Foreskin melanocyte (primary cell): ENCODE measurements at places on chromosomes 7 and 10.
A peak's percentile ranks its signal among the peaks of the same experiment; 100 is the strongest.

DNA sequence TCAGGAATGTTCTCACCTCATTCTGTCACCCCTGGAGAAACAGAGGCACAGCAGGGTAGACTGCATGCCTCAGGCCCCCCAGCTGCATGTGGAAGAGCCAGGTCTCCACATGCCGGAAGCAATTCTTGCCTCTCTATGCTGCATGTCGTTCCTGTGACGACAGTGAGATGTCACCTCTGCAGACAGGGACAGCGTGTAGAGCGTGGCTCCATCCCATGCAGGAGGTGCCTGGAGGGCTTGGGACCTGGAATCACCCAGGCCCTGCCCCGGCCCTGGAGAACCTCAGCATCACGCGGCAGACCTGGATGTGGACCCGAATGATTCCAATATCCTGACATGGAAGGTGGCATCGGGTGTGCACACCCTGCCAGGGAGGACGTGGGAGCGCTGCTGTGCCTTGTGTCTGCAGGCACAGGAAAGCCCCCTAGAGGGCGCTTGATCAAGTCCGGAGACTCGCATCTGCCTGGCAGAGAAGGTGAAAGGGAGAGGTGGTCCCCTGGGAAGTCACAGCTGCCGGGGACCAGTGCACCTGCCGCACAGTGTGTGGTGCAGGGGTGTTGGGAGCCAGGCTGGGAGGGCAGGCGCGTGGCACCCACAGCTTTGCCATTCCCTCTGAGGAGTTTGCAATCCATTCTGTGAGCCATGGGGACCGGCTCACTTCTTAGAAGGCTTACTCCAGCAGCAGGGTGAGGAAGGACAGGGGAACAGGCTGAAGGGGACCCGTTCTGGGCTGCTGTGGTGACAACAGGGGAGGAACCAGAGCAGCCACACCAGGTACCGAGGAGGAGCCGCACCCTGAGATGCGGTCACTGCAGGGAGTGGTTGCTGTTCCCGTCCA, 45.3 kb upstream of the EN2 start:
- DNase-seq, result peak; percentile 21

DNA sequence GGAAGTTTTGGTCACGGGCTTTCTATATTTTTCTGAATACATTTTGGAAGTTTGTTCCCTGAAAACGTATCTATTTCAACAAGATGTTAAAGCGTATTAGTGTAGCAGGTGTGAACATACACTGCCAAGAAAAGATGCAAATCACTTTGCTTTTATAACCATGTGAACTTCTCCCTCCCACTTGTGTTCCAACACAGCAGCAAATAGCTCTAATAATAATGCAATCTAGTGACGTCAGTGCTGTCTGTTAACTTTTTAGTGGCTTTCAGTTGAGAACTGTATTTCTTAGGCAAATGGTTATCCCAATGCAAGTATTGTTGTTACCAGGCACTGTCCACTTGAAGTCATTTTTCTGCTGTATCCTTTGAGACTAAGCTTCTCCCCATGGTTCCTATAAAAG, 188.4 kb upstream of the IGFBP3 start:
- no peak for DNase-seq

GRCh38 chr7:26850193-26850651, 14.2 kb downstream of the SKAP2 start:
- DNase-seq, result no peak

DNA sequence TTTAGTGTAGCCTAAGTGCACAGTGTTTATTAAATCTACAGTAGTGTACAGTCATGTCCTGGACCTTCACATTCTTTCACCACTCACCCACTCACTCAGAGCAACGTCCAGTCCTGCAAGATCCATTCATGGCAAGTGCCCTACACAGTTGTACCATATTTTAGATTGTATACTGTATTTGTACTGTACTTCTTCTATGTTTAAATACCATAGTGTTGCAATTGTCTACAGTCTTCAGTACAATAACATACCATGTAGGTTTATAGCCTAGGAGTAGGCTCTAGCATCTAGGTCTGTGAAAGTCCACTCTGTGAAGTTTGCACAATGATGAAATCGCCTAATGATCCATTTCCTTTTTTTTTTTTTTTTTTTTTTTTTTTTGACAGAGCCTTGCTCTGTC, 12.0 kb downstream of the EEPD1 start:
- DNase-seq, result no peak

DNA sequence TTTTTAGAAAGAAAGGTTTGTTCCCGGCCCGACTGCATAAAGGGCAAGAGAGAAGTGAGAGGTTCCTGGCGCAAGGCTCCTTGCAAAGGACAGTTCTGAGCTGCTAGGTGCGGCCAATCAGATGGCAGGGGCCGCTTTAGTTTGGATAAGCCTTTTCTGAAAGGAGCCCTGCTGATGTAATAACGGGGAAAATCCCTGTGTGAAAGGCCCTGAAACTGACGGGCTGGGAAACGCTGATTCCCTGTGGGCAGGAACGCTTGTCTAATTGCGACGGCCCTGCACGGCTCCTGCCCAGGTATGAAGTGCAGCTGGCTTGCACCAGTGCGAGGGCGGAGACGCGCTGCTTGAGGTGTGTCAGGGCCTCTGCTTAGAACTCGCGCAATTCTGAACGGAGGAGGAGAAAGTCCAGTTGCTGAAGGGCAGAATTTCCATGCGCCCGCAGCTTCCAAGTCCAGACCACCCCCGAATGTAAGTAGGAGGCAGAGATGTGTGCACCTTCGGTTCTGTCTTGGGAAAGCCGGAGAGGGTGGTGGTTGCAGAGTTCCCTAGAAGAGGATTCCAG, 30.5 kb downstream of the TACC2 start:
- DNase-seq, result no peak

- DNase-seq, result no peak
Observed at GRCh38 chr10:9075420-9075819, 1020.9 kb downstream of the GATA3 start.

GRCh38 chr7:135197906-135198655, 13.2 kb downstream of the WDR91 start:
- DNase-seq, result no peak

DNA sequence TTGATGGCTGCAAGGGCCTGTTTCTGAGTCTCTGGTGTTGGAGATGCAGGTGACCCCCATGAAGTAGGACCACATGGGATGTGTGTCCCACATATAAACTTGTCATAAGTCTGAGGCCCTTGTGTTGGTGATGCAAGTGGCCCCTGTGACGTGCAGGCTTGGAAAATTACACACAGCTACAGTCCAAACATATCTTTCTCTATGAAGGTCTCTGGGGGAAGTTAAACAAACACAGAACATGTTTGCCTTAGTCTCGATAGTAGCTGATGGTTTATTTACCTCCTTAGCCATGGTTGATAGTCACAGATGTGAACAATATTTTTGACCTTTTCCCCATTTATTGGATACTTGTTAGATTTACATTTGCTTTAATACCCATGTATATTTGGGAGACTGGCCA, 64.7 kb downstream of the ADCY1 start:
- no peak for DNase-seq

DNA sequence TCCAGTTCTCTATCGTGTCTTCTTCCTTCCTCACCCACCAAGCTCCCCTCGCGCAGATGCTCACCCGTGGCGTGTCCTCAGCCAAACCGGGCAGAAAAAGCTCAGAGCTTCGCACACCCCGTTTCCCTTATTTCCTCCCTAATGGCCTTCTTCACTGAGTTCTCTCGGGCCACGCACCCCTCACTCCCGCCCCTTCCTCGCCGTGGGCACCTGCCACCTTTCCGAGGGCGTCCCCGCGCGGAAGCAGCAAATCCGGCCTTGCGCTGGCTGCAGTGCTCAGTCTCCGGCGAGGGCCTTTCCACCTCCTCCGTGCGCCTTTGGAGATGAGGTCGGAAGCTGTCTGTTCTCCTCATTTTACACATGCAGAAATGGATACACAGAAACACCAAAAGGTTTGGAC, 12.4 kb upstream of the CALML3 start:
- no peak for DNase-seq

GRCh38 chr10:32317795-32318357, 29.1 kb downstream of the EPC1 start:
- DNase-seq, result no peak

- DNase-seq, result no peak
Observed at GRCh38 chr10:19816411-19817230, at the start of gene PLXDC2. PLXDC2 (plus strand) TSS chr10:19816432.

- DNase-seq, result no peak
Observed at GRCh38 chr7:55469271-55469681, 103.0 kb downstream of the VOPP1 start.

GRCh38 chr7:139047970-139048369, 12.1 kb upstream of the ZC3HAV1L start:
- DNase-seq, result no peak

GRCh38 chr7:49001610-49002033, 77.3 kb downstream of the CDC14C start:
- peak; percentile 9 for DNase-seq

DNA sequence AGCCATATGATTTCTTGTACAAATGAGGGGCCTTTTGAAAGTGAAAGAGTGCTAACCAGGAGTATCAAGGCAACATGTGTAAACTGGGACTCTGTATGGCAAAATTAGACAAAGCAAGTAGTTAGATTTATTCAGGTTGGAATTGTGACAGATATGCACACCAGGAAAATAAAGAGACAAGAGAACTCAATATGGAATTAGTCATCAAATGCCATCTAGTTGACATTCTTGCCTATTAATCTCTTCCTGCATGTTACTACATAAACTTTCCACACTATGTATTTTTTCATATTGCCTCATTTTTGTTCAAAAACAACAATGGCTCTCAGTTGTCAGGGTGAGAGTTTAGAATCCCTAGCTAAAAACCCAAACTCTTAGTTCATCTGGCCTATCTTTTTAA, 799.0 kb downstream of the NRG3 start:
- DNase-seq, result no peak

- no peak for DNase-seq
Observed at GRCh38 chr7:158135931-158136330, 451.7 kb downstream of the PTPRN2 start.

DNA sequence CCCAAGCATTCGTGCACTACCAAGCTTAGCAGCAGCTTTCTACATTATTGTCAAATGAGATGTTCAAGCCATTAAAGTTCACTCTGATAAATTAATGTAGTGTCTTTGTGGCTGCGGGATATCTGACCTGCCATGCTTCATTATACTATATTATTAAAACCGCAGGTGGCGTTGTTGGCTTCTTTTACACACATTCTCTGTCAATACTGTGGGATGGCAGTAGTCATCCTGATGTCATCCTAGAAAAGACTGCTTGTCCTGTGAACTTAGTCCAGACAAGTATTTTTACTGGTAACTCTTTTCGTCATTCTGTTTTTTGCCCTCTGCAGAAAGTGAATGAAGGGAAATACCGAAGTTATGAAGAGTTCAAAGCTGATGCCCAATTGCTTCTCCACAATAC, 103.9 kb downstream of the ZMYND11 start:
- DNase-seq, result no peak

GRCh38 chr7:142508251-142508650, 241.0 kb upstream of the PRSS1 start:
- DNase-seq, result no peak
